ENCODE measurements at places on chromosomes 7 and 10.

- no peak for DNase-seq
Measured at GRCh38 chr7:82594665-82595064, 151.1 kb upstream of the CACNA2D1 start.

GRCh38 chr7:11538751-11539299, 293.2 kb downstream of the THSD7A start:
- no peak for DNase-seq

DNA sequence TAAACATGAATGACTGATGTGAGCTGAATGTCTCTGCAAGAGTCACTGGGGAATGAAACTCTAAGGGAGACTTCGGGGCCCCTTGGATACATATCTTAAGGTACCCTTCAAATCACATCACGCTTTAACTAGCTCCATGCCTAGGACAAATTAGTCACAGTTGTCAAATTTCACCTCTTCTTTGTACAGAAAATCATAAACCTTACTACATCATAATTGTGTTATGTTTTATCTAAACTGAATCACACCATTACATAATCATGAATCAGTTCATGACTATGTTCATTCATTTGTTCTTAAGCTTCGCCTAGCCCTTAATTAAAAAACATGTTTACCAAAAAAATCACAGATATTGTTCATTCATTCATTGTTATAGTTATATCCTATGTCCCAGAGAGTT, 2.1 kb upstream of the SLC13A1 start:
- no peak for DNase-seq

DNA sequence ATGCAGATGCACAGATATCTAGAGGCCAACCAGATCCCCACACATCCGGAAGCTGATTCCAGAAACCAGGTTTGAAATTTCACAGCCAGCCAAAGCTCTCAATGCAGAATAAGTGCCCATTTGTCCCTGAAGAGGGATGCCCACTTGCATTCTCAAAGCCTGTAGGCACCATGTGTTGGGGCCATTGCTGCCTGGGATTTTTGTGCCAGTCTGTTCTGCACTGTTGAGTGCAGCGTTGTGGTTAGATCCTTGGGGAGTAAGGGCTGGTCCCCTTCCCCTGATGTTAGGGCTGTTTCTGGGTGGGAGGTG, 62.4 kb downstream of the EEPD1 start:
- DNase-seq: no peak

GRCh38 chr10:29471544-29471859, 163.3 kb downstream of the SVIL start:
- no peak for DNase-seq

DNA sequence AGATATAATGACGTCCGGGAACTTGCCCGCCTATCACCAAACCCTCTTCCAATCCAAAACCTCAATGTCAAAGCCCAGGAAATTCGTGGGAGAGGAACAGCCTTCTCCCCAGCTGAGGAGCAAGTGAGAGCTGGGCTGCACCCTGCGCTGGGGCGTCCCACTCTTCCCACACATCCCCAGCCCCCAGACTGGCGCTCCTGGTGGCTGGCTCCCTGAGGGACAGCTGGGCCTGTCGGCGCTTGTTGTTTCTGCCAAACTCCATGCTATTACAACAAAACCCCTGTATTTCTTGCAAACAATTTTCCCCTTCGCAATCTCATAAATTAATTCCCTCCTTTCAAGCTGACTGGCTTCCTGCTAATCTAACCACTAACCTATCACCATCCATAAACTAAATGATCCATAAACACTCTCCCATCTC, 53.0 kb downstream of the GRID1 start:
- DNase-seq: no peak

GRCh38 chr10:8233832-8234259, 179.4 kb downstream of the GATA3 start:
- no peak for DNase-seq

DNA sequence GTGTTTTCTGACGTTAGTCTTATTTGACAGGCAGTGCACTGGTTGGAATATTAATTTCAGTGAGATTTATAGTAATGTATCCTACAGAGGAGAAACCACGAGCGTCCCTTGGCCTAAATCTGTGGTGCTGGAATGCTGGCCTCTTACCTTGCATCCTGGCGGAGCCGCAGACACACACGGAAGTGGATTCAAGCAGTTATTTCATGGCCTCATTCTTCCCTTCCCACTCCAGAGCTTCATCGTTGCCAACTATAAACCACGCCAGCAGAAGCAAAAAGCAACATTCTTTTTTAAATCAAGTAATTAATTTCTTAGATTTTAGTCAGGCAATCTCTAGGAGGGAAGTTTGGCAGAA, 13.1 kb downstream of the WIPI2 start:
- DNase-seq: no peak

- DNase-seq: no peak
Measured at GRCh38 chr7:139981511-139981895, 81.2 kb downstream of the PARP12 start.

GRCh38 chr7:156050636-156051569, 238.6 kb upstream of the SHH start:
- no peak for DNase-seq

DNA sequence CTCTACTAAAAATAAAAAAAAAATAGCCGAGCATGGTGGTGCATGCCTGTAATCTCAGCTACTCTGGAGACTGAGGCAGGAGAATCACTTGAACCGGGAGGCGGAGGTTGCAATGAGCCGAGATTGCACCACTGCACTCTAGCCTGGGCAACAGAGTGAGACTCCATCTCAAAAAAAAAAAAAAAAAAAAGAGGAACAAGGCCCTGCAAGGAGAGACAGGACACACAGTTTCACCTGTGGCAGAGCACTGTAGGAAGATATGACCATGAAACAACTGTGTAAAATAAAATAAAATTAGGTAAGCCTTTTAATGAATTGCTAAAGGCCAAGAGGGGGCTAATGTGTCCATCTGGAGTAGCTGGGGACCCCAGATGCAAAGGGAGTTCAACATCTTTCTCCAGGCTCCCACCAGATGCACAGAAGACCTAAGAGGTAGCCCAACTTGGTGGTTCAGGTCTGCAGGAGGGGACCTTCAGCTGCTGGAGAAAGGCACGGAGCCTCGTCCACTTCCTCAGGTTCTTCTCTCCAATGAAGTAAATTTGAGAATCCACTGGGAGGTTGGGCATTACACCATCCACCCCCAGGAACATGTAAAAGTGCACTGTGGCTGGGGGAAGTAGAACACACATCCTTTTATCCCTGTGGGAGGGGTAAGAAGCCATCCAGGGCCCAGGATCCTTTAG, 12.7 kb downstream of the PPIF start:
- no peak for DNase-seq

DNA sequence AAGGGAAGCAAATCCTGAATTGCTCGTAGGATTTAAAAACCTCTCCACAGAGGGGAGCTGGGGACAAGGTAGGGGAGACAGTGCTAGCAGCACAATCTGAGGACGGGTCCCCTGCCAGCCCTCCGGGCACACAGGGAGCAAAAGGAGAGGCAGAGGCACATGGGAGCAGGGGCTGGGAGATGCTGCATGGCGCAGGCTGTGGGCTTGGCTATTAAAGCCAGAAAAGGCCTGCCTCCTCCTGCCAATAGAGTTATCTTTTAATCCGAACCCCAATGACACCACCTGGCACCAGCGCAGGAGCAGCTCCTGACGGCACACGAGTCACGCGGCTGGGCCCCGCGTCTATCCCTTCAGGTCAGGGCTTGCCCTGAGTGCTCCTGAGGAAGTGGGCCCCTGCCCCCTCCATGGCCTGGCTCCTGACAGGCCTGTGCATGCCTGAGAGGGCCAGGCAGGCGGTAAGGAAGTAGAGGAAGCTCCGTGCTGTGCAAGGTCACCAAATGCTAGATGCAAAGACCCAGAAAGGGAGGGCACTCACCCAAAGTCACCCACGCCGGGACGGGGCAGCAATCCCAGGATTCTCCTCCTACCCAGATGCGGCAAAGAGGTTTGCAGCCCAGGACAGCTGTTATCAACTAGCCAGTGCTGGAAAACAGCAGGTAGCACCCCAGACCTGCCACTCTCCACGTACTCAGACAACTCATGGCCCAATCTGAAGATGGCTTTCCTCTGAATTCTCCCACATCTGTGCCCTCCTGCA, 28.1 kb downstream of the DLG5 start:
- no peak for DNase-seq

GRCh38 chr10:121668314-121669027, 70.2 kb upstream of the FGFR2 start:
- DNase-seq: no peak

- DNase-seq: no peak
Measured at GRCh38 chr7:77995717-77996116, 197.1 kb downstream of the PHTF2 start.

DNA sequence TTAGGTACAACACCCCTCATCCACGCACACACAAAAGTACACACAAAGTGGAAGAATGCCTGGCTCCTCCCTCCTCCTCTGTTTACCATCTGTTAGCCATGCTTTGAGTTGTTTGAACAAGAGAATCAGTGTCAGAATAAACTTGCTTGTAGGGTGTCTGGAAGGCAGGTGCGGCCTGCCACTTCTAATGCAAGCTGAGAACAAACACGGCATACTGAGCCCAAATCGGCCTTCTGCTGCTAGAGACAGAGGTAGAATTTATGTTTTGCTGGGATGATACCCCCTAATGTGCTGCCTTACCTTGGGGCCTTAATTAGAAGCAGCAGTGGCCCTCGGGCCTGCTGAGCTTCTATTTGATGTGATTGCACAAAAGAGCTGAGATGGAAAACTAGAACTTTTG, 24.9 kb upstream of the FAM180A start:
- DNase-seq: no peak

- DNase-seq: no peak
Measured at GRCh38 chr7:54632696-54633095, 90.5 kb downstream of the VSTM2A start.

- DNase-seq: no peak
Measured at GRCh38 chr7:111662386-111662785, 100.1 kb upstream of the IMMP2L start.

- DNase-seq: no peak
Measured at GRCh38 chr7:83038787-83039186, 123.9 kb downstream of the PCLO start.

DNA sequence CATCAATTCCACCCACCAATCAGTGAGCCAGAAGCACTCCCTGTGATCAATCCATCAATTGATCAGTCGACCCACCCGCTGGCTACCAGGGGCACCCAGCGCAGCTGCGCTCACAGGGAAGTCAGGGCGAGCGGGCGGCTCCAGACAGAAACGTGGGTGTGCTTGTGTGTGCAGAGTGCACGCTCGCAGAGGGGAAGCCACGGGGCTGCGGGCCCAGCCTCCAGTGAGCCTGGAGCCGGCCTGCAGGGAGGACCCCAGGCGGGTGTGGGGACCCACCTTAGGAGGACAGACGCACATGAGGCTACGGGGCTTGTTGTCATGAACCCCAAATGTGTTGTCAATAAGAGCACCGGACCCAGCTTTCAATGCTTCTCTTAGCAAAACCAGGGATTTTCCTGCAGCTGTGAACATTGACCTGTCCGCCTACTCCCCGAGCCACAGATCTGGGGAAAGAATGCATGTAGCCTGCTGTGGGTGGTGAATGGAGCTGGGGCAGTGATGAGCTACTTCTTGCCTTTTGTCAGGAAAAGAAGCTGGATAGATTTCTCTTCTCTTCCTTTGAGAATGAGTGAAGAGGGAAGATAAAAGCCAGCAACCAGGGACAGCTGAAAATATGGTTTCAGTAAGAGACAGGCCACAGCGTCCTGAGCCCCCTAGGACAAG, 497.8 kb downstream of the DNAJB6 start:
- DNase-seq: no peak

DNA sequence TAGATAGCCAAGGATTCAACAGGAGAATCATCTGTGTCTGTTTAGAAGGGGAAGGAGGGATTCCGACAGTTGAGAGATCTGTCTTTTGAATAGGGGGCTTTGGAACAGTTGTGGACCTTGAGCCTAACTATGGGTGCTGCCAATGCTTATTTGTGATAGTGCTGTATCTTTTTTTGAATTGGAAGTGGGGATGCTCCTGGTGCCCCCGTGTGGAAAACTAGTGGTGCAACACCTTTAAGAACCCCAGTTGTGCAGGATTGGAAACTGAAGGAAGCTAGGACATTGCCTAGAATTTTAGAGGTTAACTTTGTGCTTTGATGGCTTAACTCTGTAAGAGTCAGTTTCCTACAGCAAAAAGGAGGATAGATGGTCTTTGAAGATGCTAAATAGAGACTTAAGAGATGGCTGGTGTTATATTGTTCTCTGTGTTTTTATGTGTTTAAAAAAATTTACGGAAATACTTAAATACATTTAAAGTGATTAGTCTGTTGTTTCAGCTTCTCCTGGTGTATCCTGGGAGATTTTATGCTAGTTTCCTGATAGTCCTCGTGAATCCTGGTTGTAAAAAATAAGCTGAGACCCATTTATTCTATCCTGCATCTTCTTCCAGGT, 69.3 kb downstream of the AP3M1 start:
- peak; percentile 33 for DNase-seq

DNA sequence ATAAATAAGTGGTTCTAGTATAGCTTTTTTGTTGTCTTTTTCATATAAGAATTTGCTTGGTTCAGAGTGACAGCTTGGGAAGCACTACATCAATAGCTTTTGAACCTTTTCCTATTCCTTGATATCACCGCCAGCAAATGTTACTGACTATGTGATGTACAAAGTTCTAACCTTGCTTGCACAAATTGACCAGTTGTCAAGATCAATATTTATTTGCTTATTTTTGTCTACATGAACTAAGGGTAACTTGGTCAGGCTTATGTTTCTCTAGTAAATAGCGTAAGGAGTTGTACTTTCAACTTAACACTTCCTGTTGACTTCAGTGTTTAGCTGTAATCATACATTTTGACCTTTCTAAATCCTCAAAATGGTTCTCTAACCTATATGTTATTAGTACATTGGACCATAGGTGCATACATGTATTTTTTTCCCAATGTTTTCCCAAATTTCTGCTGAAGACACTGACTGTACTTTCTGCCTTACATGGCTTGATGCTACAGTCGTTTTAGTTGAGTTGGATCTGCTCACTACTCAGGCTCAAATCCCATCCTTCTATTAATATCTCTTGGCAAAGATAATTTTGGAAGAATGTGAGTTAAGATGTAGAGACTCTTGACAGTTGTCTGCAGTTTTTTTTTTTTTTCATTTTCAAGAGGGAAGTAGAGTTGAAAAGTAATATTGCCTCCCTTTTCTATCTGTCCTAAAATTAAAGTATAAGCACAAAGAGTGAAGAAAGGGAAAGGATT, 239.1 kb upstream of the KAT6B start:
- no peak for DNase-seq

DNA sequence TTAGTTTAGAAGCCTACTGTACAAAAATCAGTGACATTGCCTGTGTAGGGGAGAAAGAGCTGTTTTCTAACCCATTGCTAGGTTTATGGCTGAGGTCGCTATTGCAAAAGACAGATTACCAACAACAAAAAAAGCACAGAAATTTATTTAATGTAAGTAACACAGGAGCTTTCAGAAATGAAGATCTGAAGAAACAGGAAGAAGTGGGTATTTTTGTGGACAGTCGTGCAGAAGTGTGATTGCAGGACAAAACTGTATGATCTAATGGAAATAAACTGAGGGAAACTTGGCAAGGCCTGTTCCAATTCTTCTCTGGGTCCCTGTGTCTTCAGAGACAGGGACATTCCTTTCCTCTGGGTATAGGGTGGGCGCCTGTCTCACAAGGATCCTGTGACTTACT, 87.4 kb downstream of the APBB1IP start:
- no peak for DNase-seq

Measured in stimulated activated CD4-positive, alpha-beta T cell treated with anti-CD3 and anti-CD28 coated beads, Interleukin-1b, Interleukin-23, amount 100 ng/mL, for 48 hours (primary cell).